ENCODE measurements at places on chromosomes 3 and 15. TPM values are rescaled to one million over a fixed set of nuclear protein-coding genes. Genes with fewer than 3 reads are reported as not detected.

- DNase-seq = no peak
- no peak overlapping the region for H3K4me3 ChIP-seq
- H3K27me3 ChIP-seq = no peaks in the 10 kb centered on the region
- no peak overlapping the region for H3K27ac ChIP-seq
- peaks cover 33% of the 10 kb centered on the region for H3K36me3 ChIP-seq
These were observed 12.6 kb downstream of the LIMD1 start for GRCh38 chr3:45606991-45607712.

DNA sequence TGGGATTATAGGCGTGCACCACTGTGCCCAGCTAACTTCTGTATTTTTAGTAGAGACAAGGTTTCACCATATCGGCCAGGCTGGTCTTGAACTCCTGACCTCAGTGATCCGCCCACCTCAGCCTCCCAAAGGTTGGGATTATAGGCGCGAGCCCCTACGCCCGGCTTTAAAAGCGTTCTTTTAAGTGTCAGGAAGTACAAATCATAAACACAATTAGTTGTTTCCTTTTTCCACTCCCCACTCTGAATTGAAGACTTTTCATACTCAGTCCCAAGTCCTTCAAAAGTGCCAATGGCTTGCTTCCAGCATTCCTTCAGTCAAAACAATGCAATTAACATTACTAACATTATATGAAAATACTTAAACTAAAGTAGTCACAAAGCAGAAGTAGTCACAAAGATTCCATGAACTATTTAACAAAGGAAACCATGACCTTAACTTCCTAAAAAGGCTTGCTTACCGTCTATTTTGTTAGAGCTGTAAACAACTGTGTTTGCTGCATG is 8.1 kb downstream of the WDR82 start:
- peak overlapping the region; percentile 84 for H3K4me3 ChIP-seq
- H3K27me3 ChIP-seq = no peaks in the 10 kb centered on the region

- H3K27ac ChIP-seq = no peak overlapping the region
- no peaks in the 10 kb centered on the region for H3K4me1 ChIP-seq
- no peak overlapping the region for H3K4me3 ChIP-seq
- peaks cover 46% of the 10 kb centered on the region for H3K27me3 ChIP-seq
- no peak for DNase-seq
These were observed 3.9 kb downstream of the SLC6A1 start for GRCh38 chr3:10996345-10997013.

DNA sequence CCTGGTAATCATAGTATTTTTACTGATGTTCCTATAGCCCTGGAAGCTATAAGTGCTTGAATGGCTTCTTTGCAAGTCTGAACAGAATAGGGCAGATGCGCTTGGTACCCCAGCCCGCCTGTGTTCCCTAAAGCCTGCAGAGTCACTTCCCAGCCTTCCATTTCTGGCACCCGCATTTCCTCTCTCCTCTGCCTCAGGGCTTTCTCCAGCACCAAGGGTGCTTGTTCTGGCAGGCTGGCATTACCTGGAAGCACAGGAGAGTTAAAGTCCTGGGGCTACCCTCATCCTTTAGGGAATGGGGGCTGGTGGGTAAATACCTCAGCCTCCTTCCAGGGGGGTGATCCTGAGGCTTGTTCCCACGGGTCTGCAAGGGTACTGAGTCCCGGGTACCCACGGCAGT is 7.4 kb upstream of the CHRNA3 start:
- H3K27me3 ChIP-seq = peaks cover 13% of the 10 kb centered on the region
- no peaks in the 10 kb centered on the region for H3K4me1 ChIP-seq
- no peak overlapping the region for H3K27ac ChIP-seq
- no peak for DNase-seq

The HMCES gene
- 58.2 TPM for total RNA-seq

DNA sequence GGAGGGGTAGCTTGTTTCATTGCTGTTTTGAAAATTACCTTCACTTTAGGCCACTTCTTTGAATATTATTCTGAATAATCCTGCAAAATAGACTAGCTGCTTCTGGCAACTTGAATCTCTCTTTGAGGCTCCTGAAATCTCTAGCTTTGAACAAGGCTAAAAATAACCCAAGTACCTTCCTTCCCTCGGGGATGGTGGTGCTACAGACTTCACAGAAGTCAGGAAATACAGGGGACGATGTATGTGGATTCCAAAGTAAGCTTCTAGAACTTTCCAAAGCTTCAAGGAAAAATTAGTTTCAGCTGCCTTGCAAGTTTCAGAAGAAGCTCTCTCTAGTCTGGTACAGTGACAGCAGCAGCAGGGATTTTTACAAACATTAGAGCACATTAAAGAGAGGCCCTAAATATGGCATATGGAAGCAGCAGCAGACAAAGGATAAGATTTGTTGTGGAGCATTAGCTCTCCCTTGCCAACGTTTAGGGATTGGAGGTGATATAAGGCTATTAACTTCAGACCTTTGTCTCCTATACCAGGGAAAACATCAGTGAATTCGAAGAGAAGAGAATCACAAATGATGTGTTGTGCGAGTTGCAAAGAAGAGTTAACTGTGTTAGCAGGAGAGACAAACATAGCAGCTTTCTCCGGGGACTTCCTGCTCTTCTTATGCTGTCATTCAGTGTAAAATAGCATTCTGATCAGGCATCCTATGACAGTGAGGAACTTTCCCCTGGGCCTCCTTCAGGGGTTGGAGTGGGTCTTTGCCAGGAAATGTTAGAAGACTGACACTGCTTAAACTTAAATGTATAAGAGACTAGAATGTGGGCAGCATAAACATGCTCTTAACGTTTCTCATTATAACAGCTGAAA is 783.0 kb upstream of the ARPP21 start:
- H3K27ac ChIP-seq = no peak overlapping the region
- H3K27me3 ChIP-seq = no peaks in the 10 kb centered on the region
- H3K4me1 ChIP-seq = no peaks in the 10 kb centered on the region
- no peak for DNase-seq

- H3K27ac ChIP-seq = no peak overlapping the region
- no peak overlapping the region for H3K4me3 ChIP-seq
- peaks cover 2% of the 10 kb centered on the region for H3K27me3 ChIP-seq
- H3K36me3 ChIP-seq = no peaks in the 10 kb centered on the region
- DNase-seq = no peak
These were observed 145.6 kb upstream of the TMCO5A start for GRCh38 chr15:37788767-37789396.
